ENCODE measurements at places on chromosomes 2 and 18.

DNA sequence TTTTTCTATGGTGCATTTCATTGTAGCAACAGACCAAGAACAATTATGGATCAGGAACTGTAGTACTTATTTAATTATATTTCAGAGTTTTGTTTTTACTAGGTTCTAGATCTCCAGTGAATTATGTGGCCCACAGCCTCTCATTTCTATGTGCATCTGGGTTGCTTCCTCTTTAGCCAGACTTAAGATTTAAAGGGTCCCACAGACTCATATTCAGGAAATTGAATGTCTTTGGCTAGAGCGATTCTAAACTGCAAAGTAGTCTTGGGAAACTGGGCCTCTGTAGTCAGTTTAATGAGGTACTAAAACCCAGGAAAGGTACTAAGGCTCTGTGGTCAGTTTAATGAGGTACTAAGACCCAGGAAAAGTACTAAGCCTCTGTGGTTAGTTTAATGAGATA, 94.4 kb downstream of the LYPD6B start:
- DNase-seq: no peak

DNA sequence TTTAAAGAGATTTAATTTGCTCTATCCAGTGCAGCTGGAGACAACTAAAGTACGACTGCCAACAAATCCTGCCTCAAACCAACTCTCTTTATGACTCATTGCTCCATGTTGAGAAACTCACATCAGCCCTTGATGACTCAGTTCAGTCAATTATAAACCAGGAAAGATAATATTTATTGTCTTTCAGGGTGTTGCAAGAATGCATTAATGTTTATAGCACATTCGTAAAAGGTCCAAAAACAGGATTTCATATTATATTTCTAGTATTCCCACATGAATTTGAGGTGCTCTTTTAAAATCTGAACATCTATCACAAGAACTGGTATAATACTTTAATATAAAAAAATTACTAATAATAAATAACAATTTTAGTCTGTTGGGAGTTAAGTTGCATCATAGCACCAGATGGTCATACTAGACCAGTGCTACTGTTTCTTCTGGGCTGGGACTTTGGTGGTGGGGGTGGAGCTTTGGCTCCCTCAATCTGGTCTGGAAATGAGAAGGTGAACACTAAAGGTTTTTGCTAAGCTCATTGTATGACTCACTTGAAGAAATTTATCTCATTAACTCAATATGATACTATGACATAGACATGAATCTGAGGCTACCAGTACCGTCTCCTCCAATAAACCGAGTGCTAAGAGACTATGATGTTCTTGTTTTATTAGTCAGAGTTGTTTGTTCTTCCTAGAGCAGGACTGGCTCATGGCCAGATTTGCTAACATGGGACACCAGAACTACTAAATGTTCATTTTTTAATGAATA, 26.6 kb upstream of the MAP3K20 start:
- DNase-seq: no peak

GRCh38 chr2:130327703-130328527, 14.8 kb upstream of the IMP4 start:
- no peak for DNase-seq

DNA sequence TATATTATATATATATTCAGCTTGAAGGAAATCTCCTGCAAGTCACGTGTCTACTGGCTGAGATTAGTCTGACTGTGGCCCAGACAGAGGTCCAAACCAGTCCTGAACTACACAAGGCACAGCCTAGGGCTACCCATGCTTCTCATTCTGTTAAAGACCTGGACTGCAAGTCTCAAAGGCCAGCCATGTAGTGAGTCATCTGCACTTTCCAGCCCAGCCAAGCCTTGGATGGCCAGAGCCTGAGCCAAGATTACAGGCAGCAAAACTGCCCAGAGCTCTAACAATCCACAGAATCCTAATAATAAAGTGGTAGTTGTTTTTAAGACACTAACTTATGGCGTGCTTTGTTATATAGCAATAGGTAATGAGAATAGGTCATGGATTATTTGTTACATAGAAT, 259.6 kb downstream of the SS18 start:
- no peak for DNase-seq

DNA sequence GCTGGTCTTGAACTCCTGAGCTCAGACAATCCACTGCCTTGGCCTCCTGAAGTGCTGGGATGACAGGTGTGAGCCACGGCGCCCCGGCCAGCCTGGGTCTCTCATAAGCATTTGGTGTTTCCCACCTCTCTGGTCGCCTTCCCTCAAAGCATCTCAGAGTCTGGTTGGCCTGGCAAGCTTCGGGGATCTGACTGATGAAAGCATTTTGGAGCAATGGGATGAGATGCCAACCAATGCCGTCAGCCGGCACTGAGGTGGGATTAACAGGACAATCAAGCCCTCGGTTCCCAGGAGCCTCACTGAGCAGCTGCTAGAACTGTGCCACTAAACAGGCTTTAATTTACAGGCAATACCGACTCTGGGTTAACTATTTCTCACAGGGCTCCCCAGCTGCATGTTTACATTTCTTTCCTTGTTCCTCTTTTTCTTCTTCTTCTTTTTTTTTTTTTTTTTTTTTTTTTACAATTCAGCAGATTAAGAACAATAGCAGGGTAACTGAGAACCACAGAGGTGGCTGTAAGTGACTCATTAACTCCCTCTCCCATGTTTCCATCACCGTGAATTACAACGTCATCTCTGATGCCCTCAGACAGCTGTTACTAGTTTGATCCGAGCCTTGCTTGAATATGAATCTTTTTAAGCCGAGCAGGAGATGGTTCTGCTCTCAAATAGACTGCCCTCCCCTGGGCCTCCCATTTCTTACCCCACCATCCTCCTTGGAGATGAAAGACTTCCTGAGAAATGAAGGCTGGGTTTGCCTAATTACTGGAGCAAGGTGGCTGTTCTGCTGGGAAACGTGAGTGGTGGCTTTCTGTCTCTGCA, 37.9 kb downstream of the ODC1 start:
- no peak for DNase-seq

- DNase-seq: no peak
Measured at GRCh38 chr18:6482198-6482977, 67.7 kb upstream of the L3MBTL4 start.

DNA sequence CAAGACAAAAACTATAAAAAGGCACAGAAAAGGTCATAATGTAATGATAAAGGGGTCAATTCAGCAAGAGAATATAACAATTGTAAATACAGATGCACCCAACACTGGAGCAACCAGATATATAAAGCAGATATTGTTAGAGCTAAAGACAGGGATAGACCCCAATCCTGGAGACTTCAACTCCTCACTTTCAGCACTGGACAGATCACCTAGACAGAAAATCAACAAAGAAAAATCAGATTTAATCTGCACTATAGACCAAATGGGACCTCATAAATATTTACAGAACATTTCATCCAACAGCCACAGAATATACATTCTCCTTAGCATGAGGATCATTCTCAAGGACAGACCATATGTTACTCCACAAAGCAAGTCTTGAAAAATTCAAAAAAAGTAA, 114.2 kb downstream of the ROCK1 start:
- no peak for DNase-seq

- no peak for DNase-seq
Measured at GRCh38 chr18:57657542-57657941, 35.9 kb upstream of the NARS1 start.

DNA sequence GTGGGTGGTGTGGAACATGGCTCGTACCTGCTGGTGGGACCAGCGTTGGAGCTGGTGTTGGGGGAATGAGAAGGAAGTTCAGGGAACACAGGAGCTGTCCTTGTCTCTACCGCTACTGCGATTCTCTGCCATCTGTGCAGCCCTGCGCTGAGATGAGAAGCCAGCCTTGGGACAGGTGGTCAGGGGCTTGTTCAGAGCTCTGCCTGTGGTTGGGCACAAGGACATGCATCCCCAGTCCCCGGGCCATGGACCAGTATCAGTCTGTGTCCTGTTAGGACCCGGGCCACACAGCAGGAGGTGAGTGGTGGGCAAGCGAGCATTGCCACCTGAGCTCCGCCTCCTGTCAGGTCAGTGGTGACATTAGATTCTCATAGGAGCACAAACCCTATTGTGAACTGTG, 164.4 kb downstream of the TSN start:
- DNase-seq: no peak

DNA sequence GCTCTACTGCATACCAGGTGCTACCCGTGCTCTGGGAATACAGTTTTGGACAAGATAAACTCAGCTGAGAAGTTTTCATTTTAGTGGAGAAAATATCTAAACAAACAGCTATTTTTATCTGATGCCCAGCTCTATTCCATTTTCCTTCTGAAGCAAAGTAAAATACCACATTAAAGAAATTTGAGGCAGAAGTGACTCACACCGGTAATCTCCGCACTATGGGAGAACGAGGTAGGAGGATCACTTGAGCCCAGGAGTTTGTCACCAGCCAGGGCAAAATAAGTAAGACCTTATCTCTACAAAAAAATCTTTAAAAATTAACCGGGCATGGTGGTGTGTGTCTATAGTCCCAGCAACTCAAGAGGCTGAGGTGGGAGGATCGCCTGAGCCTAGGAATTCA, 416.2 kb upstream of the LYPD1 start:
- DNase-seq: no peak

DNA sequence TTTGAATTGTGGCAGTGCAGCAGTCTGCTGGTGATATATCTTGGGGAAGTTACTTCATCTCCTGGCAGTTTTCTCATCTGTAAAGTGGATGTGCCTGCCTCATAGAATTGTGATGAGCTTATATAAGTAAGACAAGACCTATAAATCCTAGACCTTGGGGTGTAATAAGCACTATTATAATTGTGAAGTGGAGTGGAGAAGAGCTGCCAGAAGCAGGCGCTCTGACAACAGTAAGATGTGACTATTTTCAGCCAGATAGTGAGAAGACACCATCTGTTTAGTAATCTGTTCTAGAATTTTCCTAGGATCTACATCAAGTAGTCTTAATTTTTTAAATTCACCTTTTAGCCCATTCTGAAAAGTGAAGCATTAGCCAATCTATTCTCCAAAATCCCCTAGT, 85.6 kb upstream of the TSPYL6 start:
- no peak for DNase-seq
